Left ventricle myocardium superior (tissue), 1 donor: ENCODE measurements at places on chromosomes 12 and 14. TPM values are rescaled to one million over a fixed set of nuclear protein-coding genes. Genes with fewer than 3 reads are reported as not detected.

The GLIPR1 gene
- 8.8 TPM for total RNA-seq

The LTB4R gene
- 1.6 TPM for total RNA-seq

The IFT43 gene
- total RNA-seq = 29.1 TPM

The KRT3 gene
- not detected for total RNA-seq

The CYP46A1 gene
- total RNA-seq = 3.0 TPM

The SPIC gene
- total RNA-seq = not detected
